ENCODE measurements at places on chromosomes 2 and 18.

DNA sequence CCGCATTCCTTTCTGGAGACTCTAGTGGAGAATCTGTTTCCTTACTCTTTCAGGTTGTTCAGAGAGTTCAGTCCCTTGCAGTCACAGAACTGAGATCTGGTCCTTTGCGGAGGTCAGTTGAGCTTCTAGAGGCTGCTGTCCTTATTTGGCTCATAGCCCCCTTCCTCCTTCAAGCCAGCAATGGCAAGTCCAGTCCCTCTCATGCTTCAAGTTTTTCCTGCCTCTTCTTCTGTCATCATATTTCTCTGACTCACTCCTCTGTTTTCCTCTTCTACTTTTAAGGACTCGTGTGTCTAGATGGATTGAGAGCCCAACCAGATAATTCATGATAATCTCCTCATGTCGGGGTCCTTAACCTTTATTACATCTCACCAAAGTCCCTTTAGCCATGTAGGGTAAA is 173.5 kb upstream of the FOSL2 start:
- DNase-seq, result no peak

DNA sequence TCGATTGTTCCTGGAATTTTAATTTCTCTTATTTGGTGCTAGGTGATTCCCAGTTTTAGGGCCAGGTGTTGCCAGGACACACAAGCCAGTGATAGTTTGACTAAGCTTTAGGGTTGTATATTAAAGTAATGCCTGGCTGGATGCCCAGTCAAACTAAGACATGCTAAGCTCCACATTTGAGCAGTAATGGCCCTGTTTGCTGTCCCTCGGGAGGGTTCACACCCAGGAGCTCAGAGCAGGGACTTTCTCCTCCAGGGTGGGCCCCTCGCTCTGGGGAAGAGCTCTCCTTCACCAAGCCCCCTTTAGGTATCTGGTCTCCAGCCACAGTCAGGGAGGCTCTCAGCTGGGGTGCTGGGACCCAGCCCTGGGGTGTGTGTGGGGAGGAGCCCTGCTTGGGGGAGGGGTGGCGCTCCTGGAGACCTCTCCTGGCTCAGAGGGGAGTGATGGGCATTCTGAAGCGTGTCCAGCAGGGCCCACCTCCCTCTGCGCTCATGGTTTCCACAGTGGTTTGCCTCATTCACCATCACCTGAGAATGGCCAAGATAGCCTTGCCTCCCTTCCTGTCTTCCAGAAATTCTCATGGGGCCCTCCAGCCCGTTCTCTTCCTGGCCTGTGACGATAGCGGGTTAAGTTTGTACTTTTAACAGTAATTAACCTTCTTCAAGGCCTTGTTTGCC is 31.7 kb downstream of the INPP4A start:
- no peak for DNase-seq

DNA sequence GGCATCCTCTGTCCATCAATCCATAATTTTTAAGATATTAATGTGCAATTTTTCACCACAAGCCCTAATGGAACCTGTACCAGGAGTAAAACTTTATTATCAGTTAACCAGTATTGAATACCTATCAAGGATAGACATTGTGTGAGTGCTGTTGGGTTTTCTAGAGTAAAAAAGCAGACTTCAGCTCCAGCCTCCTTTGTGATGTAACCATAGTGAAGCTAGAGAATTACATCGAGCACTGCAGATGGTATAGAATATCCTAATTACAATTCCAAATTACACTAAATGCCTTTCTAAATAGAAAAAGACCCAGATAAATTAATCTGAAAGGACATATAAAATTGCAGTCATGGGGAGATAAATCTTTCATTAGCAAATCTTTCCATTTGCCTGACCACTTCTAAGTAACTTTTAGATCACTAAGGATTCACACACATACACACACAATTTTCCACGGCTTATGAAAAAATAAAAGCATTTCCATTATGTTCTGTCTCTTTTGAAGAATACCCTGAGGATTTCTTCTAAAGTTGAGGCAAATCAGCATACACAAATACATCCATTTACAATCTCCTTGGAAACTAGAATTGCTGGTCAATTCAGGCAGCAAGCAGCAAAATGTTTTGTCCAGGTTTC is 117.1 kb upstream of the TANK start:
- no peak for DNase-seq

- DNase-seq, result no peak
Measured at GRCh38 chr2:229511524-229511923, 202.8 kb downstream of the DNER start.

DNA sequence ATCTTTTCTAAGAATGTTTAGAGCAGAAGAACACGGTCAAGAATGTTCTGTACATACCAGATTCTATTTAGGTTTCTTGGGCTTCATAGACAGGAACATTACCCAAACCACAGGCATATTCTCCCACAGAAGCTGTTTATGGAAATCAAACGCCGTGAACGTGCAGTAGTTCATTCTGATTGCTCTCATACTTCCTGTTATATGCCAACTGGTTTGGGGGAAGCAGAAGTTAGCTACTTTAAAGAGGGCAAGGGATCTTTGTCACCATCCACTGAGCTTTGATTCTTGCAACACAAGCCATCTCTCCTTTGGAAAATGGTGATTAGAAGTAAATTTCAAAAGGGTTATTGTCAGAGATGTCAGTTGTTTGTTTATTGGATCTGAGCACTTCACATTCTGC is 182.2 kb upstream of the NRP2 start:
- no peak for DNase-seq

DNA sequence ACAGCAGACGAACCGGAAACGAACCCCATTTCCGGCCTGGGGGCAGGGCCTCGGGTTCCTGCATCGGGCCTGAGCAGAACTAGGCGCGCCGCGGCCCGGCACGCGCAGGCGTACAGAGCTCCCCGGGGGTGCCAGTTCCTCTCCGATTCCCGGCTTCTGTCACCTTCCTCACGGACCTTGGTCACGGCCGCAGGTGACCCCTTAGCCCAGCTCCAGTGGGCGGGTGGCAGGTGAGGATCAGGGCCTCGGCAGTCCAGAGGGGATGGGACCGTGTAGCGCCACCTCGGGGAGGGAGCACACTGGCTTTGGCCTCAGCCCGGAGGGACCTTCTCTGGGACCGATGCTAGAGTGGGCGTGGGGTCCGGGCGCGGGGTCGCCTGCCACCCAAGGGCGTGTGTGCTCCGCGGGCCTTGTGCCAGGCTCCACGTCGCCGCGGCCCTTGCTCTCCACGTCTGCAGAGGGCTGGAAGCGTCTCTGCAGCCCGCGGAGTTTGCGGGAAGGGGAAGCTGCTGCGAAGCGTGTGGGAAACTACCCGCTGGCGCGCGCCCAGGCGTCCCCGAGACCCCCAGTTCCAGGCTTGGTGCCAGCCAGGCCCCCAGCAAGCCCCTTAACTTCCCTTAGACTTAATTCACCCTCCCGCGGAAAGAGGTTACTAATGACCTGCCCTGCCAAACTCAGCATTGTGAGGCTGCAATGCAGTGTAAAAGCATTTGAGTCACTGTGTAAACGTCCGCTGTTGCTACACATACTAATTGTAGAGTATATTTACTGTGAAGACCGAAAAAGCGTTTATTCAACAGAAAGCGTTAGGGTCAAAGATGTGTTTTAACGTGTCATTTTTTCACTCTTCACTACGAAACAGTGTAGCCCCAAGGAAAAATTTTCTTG is at the start of gene TRAPPC12:
Gene TRAPPC12 (plus strand): TSS at position 48 of the 888 bp plus-strand sequence. CDS start 7,930 bp downstream, outside the sequence.
- no peak for DNase-seq

DNA sequence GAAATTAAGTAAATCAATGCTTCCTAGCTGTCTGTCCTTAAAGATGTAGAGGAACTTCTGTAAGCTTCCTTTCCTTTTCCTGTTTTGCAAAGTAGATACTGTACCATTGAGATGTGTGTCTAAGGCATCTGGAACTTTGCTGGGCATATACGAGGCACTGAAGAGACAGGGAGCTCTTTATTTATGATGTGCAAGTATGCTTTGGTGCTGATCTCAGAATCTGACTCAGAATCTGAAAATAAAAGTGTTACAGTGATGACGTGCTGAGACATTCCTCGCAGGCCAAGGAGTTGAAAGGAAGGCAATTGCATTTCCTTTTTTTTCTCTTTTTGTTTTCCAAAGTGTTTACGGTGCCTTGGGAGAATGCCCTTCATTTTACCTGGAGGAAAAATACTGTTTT is 230.9 kb upstream of the RGPD4 start:
- no peak for DNase-seq

DNA sequence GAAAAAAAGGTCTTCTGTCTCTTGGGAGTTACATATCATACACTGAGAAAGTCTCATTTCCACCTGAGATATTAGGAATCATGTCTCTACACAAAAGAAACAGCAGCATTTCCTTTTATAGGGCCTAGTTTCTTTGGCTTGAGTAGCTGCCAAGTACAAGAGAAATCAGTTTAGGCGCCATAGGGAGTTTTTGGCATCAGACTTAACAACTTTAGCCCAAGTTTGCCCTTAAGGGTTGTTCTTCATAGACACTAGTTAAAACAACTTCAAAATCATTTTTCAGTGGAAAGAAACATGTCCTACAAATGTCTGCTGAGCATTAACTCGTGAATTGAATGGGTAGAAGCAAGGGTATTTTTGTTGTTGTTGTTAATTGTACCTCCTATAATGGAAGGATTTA is 587.0 kb upstream of the DSEL start:
- DNase-seq, result no peak

GRCh38 chr2:201128933-201129505 is 13.1 kb downstream of the CFLAR start:
- no peak for DNase-seq

- DNase-seq, result no peak
Measured at GRCh38 chr2:221500501-221501209, 71.4 kb downstream of the EPHA4 start.

DNA sequence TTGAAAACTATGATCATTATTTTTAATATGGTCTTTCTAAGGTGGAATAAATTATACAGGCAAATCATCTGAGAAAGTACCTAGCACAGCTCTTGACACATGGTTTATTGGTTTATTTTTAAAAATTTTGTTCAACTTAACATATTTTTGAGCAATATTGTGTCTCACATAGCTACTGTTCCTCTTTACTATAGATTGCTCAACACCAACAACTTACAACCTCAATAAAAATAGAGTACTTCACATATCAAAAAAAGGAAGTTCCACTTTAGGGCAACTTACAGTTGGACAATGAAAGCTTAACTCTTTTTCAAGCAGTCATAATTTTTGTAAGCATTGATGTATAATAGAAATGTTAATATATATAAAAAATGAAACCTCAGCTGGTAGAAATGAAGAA is 440.9 kb upstream of the UBE2E3 start:
- DNase-seq, result no peak

- DNase-seq, result no peak
Measured at GRCh38 chr2:10647886-10648605, 41.7 kb downstream of the NOL10 start.

DNA sequence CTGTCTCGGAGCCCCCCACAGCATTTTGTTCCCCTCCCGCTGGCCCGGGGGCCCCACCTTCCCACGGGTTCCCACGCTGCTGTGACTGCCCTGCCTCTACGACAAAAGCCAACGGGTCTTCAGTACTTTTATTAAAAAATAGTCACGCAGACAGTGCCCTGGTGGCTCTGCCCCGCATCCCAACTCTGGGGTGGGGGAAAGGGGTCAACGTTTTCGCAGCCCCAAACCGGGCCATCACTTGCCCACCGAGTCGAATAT is 1.0 kb downstream of the UCN start:
- no peak for DNase-seq

- DNase-seq, result no peak
Measured at GRCh38 chr2:198053148-198053547, 248.8 kb downstream of the PLCL1 start.

DNA sequence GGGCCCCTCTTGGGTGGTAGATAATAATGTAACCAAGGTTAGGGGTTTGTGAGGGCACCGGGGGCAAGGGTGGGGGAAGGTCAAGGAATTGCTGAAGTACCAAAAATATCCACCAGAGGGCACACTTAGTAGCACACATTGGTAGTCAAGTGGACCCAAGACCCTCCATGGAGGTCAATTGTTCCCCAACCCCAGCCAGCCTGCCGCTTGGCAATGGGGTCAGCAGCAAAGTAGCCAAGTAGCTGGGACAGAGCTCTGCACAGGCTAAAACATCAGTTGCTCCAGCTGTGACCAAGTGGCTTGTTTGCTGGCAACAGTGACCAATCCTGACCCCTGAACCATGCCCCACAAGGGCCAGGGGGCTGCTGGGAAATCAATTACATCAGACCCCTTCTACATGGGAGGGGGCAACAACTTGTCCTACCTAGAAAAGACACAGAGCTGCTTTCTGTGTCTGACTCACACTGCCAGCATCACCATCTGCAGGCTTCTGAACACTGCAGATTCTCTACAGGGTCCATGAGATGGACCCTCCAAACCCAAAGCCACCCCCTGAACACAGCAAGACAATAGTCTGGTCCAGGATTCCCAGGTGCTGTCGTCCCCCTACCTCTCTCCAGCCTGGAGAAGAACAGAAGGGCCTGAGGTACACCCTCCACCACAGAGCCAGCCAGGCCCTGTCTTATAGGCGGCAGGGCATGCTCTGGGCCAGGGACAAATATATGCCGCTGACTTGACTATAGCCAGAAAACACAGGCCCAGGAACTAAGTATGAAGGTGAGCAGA is 76.0 kb downstream of the EMX1 start:
- DNase-seq, result no peak

GRCh38 chr2:114688241-114688640 is 245.8 kb downstream of the DPP10 start:
- no peak for DNase-seq

- no peak for DNase-seq
Measured at GRCh38 chr18:77140439-77141109, 8.0 kb upstream of the MBP start.

- no peak for DNase-seq
Measured at GRCh38 chr2:8061219-8061618, 620.6 kb upstream of the ID2 start.

DNA sequence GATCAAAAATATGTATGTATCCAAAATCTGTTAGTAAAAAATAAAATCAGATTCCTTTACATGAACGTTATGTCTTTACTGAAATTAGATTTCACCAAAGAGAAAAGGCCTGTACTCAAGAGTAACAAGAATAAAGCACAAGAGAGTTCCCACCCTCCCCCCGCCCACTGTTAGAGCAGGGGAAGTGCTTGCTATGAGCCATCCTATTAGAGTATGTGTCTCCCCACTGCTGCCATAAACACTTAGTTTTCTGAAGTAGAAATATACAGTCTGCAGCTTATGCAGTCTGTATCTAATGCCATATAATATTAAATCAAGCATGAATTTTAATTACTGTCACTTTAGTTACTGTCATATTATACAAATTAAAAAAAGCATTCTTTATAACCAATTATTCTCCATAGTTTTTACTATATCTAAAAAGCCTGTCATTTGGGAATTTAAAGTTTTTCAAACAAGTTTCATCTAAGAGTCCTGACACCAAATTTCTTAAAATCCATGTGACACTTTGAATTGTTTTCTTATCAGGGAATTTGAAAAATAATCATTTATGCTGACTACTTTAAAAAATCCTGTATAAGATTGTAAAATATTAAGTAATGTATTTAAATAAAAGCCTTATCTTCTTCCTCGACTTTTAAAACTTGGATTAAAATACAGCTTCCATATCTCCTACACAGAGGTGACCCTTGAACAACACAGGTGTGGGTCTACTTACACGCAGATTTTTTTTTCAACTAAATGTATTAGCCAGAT is 51.8 kb upstream of the GPR75 start:
- no peak for DNase-seq

GRCh38 chr2:52934323-52934898 is 833.2 kb upstream of the CHAC2 start:
- no peak for DNase-seq

GRCh38 chr18:302097-302496 is 34.2 kb upstream of the THOC1 start:
- no peak for DNase-seq

GRCh38 chr2:43194121-43194869 is 32.1 kb downstream of the ZFP36L2 start:
- DNase-seq, result no peak

GRCh38 chr2:131040661-131041401 is 52.4 kb downstream of the FAM168B start:
- no peak for DNase-seq

- DNase-seq, result no peak
Measured at GRCh38 chr18:38789141-38789540, 1223.5 kb upstream of the CELF4 start.

Data from cortex of kidney (tissue), 1 donor.